Upper lobe of left lung (tissue), 6 donors: ENCODE measurements at places on chromosomes 5 and 9.

- no peak for DNase-seq
Observed at GRCh38 chr5:32489791-32490562, 45.4 kb upstream of the ZFR start.

DNA sequence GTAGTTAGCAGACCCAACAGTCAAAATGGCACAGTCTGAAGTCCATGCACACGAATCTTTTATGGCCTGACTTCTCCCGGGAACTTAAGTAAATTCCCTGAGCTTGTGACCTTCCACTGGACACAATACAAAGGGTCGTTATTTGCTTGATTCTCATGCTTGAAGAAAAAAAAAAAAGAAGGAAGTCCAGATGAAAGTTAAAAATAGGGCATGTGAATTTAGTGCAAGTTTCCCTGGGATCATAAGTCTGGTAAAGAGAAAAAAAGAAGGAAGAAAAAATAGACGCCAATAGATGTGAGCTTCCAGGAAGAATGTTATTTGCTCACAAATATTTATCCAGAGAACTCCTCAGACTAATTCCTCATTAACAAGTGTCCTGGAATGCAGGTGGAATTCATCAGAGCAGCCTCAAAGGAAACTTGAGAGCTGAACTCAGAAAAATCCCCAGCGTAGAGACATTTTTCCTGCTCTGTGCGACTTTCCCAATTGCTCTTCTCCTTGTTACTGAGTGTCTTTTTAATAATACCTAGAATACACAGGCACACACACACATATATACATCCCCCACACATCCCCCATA, 616.3 kb downstream of the EBF1 start:
- DNase-seq, result no peak

DNA sequence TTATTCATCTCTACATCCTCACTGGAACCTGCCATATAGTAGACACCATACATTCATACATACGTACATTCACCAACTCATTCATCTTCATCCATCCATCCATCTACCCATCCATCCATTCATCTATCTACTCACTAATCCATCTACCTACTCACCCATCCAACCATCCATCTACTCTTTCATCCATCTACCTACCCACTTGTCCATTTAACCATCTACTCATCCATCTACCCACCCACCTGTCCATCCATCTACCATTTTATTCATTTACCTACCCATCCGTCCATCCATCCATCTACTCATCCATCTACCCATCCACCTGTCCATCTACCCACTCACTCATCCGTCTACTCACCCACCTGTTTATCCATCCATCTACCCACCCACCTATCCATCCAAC, 31.9 kb upstream of the LCP2 start:
- DNase-seq, result no peak

GRCh38 chr5:126597156-126597555, 2.1 kb upstream of the ALDH7A1 start:
- DNase-seq, result no peak

DNA sequence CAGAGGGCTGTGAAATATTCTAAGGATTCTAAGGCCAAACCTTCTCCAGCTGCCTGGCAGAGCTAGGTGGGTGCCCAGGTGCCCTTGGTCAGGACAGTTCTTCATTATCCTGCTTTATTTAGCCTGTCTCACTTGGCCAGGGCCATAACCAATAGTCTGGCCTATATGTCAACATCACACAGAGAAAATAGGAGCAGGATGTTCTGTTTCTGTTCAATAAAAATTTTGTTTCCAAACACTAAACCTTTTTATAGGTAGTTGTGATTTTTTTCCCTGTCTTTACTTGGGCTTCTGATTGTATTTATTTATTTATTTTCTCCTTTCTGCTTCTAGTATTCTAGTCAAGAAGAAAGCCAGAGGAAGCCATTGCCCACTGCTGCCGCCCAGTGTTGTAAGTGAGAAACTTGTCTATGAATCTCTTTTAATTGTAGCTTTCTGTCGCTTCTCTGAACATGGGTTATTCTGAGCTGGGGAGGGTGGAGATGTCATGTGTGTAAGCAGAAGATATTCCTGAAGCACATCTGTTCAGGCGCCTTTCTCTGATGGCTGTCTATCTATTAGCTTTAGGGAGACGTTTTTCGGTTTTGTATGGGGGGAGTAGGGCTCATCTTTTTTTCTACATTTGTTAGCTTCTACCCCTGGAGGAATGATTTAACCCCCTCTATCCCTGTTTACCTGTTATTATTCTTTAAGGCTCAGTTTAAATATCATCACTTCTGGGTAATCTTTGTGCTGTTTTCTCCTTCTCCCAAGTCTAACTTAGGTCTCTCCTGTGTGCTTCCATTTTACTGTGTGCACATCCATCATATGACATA, 97.1 kb downstream of the UNC13B start:
- no peak for DNase-seq

- no peak for DNase-seq
Observed at GRCh38 chr5:36675282-36675681, 68.9 kb downstream of the SLC1A3 start.

GRCh38 chr5:53355316-53355715, 125.1 kb upstream of the FST start:
- no peak for DNase-seq

DNA sequence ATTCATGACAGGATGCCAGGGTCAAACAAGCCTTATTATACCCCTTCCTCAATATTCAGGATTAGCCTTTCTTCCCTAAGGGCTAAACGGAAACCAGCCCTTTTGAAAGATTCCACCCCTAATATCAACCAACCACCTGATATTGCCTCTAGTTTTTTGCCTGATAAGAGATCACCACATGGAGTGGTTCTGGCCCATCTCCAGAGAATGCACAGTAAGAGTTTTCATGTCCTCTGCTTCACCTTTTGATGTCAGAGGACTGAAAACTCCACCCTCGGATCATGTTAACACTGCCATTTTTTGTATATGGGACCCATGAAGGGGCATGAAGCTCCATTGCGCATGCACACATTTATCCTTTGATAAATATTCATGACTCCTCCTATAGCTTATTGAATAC, 5.8 kb upstream of the LNPEP start:
- DNase-seq, result no peak

- no peak for DNase-seq
Observed at GRCh38 chr9:119047513-119048307, 321.5 kb downstream of the BRINP1 start.

DNA sequence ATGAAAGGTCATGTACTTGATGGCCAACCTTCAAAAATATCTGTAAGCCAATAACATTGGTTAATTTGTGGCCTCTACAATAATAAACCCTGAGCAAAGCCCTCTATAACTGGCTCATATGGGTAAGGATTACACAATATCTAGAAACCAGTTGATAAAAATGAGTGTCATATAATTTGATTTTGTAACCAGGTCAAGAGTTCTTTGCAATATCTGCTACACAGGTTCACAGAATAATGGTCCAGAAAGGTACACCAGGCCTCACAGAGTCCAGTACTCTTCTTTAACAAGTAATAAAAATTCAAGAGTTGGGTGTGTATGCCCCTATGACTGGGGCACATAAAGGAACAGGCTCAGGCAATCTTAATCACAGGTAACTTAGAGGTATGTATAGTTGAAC, 95.3 kb downstream of the AUH start:
- DNase-seq, result no peak

GRCh38 chr9:107833295-107833694, 343.7 kb upstream of the KLF4 start:
- no peak for DNase-seq

DNA sequence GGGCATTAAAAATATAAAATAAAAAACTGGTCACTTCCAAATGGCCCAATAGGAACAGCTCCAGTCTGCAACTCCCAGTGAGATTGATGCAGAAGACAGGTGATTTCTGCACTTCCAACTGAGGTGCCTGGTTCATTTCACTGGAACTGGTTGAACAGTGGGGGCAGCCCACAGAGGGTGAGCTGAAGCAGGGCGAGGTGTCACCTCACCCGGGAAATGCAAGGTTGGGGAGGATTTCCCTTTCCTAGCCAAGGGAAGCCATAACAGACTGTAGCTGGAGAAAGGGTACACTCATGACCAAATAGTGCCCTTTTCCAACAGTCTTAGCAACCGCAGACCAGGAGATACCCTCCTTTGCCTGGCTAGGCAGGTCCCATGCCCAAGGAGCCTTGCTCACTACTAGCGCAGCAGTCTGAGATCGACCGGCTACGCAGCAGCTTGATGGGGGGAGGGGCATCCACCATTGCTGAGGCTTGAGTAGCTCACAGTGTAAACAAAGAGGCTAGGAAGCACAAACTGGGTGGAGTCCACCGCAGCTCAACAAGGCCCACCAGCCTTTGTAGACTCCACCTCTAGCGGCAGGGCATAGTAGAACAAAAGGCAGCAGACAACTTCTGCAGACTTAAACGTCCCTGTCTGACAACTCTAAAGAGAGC, 12.7 kb downstream of the RLN1 start:
- peak; percentile 82 for DNase-seq

DNA sequence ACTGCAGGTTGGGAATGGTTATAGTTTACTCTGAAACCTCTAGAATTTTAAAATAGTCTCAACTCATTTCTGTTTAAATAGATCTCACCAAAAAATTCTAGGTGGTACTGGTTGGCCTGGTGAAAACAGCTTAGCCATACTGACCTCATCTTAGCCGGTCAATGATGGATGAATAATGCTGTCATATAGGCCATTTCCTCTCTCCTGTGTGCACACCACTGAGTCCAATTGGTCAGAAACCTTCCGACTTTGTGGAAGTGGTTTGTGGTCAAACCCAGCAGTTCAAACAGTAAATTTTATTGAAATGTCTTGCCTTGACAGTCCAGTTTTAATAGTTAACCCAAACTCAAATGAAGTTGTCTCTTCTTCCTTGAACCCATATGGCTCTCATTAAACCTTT, 98.6 kb downstream of the GIN1 start:
- DNase-seq, result no peak
